ENCODE measurements at places on chromosomes 1 and 21.
A peak's percentile ranks its signal among the peaks of the same experiment; 100 is the strongest.

DNA sequence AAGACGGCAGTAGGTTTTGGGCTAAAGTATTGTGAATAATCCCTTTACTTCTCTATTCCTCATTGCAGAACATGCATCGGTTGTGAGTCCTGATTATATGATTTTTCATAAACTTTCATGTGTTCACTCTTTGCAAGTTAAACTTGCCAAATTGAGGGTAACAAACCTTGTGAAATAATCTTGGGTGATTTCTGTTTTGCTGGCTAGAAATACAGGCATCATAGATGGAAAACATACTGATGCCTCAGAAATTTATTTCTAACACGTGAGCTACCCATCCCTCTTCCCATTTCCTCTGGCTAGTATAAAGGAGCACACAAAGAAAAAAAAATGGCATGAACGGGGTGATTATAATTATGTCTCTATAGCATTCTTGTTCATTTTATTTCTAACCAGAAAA is 39.6 kb downstream of the RGS5 start:
- no peak for DNase-seq

- DNase-seq: no peak
Observed at GRCh38 chr1:8474369-8474768, 156.5 kb downstream of the SLC45A1 start.

- DNase-seq: no peak
Observed at GRCh38 chr1:52426371-52426770, 22.0 kb downstream of the PRPF38A start.

DNA sequence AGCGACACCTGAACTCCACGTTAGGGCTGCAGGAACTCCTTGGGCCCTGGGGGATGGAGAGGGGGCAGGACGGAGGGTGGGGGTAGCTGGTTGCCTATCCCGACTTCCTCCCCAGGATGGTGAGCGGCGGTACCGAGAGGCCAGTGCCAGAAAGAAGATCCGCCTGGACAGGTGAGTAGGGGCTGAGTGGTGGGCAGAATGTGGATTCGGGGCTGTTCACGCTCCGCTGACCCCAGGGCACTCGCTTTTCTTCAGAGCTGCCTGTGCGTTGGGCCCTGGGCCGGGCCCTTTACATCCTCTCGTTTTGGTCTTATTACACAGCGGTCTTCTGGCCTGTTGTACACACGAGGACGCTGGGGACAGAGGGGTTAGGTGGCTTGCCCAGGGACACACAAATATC is 20.8 kb downstream of the FAM151A start:
- DNase-seq: no peak

- no peak for DNase-seq
Observed at GRCh38 chr21:38249256-38249655, 7.5 kb upstream of the KCNJ15 start.

DNA sequence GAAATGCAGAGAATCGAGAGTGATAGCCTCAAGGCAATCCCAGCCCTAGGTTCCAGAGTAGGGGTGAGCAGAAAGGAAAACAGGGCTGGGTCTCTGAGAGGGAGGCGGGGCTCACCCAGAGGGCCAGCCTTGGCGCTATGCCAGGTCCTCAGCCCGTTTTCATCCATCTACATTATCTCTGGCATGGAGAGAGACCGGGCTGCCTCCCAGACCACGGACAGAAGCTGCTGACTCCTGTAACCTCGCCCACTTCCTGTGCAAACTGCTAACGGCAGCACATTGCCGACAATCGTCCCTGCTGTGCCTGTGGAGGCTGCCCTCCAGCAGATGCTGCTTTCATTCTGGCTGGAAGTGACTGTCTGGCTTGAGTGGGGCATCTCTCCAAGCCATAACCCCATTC is 569.1 kb downstream of the NPHP4 start:
- DNase-seq: peak; percentile 42

- no peak for DNase-seq
Observed at GRCh38 chr1:241167121-241167630, 189.8 kb downstream of the RGS7 start.

GRCh38 chr1:207130252-207131036 is 26.4 kb downstream of the C4BPA start:
- DNase-seq: no peak

GRCh38 chr21:20004367-20004766 is 993.8 kb upstream of the NCAM2 start:
- DNase-seq: peak; percentile 7

DNA sequence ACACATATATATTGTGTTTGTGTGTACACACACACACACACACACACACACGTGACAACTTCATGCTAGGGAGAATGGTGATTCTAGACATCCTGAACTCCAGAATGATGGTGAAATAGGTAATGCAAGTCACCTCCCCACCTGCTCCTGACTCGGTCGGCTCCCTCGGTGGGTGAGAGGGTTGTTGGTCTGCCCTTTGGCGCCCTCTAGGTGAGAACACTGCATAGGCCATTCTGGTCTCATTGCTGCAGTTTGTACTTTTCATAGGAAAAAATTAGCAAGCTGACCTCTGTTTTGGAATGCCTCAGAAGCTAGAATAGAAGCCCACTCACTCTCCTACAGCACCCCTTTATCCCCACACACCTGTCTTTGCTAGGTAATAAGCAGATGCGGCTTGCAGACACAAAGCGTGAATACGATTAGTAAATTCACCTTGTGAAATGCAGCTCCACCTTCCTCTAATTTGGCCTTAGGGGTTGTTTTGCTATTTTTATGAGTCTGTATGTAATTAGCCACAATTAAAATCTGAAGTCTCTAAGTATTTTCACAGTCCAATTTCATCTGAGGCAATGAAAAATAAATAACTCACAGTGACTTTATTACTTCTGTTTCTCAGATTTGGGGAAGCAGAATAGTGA is 130.0 kb upstream of the KCNJ15 start:
- peak; percentile 77 for DNase-seq

- DNase-seq: no peak
Observed at GRCh38 chr1:233045588-233045987, 95.2 kb downstream of the NTPCR start.

DNA sequence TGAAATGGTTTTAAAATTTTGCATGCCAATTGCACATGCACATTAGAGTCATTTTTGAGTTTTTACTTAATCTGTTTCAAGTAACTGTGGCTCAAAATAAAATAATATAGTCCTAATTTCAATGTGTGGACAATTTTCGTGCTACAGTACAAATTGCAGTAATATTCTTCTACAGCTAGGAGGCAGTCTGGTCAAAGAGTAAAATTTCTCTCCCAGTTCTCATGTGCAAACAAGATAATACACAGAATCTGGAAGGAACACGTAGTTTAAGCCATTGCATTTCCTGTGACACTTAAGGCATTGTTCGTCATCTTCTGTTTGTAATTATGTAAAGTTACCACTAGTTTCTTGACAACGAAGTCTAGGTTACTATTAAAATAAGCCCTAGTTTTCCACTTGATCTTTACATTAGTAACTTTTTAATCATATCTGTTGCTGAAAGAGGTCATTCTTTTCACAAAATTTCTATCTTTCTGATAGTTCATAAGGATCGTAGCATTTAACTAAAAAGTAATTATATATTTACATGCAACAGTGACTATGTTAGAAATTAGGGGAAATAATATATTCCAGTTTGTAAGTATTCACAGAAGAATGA is 28.9 kb downstream of the ODR4 start:
- DNase-seq: peak; percentile 32

DNA sequence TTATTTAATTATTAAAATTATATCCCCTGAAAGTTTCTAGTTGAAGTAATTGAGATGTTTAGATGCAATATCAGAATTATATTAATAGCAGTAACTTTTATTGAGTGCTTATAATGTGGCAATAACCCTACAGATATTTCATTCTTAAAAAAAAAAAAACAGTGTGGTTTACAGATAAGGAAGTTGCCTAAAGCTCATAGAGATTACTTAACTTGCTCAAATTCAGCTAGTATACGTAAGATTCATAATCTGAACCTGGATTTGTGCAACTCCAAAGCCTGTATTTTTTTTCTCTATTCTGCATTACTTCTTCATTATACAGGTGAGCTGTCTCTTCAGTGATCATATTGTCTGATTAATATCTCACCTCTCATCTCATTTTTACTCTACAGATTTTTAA is 156.0 kb upstream of the PTBP2 start:
- DNase-seq: no peak

GRCh38 chr1:208145167-208145566 is 99.0 kb downstream of the PLXNA2 start:
- no peak for DNase-seq

DNA sequence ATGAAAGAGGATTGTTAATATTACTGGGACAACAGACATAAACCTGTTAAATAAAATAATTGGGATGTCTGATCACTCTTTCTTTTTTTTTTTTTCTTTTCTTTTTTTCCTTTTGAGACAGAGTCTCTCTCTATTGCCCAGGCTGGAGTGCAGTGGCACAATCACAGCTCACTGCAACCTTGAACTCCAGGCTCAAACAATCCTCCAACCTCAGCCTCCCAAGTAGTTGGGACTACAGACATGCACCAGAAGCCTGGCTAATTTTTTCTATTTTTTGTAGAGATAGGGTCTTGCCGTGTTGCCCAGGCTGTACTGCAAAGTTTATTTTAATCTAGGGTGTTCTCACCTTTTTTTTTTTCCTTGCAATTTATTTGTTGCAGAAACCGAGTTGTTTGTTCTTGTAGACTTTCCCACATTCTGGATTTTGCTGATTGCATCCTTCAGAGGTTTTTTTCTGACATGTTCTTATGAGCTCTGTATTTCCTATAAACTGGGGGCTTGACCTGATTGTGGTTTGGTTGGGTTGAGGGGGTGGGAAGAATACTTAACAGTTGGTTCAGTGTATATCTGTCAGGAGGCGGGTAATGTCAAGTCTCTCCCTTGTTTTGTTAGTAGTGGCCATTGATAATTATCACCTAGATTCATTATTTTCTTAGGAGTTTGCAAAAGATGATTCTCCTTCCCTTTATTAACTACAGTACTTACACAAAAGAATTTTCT is 125.2 kb downstream of the MAST2 start:
- no peak for DNase-seq
